Endothelial cell of coronary artery (primary cell): ENCODE measurements at places on chromosomes 13 and 19. TPM values are rescaled to one million over a fixed set of nuclear protein-coding genes. Genes with fewer than 3 reads are reported as not detected.

The MARK4 gene
- 10.4 and 18.9 TPM in 2 replicates for total RNA-seq

The ZNF66 gene
- total RNA-seq: 1.2 and 2.5 TPM in 2 replicates

The SELENOV gene
- total RNA-seq: not detected in 2 replicates

The PSG7 gene
- total RNA-seq: not detected in 2 replicates

The SHISA2 gene
- 3.1 and 8.5 TPM in 2 replicates for total RNA-seq

The ERFL gene
- total RNA-seq: under 0.01 TPM in 1 of 2 replicates, not detected in the other

The MPHOSPH8 gene
- total RNA-seq: 12.7 and 17.7 TPM in 2 replicates

The CYP2A6 gene
- total RNA-seq: not detected in 2 replicates

The IFNL1 gene
- not detected in 2 replicates for total RNA-seq

The ANKLE1 gene
- total RNA-seq: 0.81 and 1.3 TPM in 2 replicates

The PRSS57 gene
- total RNA-seq: not detected in 2 replicates
